Neuronal stem cell (in vitro differentiated cells): ENCODE measurements at places on chromosomes 11 and 22.

DNA sequence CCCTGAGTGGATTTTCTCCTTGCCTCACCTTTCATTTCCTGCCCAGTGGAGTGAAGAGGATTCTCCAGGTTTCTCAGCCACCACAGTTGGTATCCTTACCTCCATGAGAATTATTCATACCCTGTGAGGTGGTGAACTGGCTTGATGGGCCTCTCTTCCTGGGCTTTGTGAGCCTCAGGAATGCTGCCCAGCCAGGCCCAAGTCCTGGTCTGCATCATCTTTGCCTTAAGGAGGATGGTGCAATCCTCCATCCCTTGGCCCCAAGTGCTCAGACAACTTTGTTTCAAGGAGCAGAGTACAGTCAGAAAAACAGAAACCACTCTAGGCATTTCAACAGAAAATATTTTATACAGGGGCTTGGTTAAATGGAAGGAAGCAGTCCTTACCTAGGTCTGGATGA, 114.2 kb upstream of the CADM1 start:
- H3K27ac ChIP-seq: no peak overlapping the region
- no peak for DNase-seq
- H3K27me3 ChIP-seq: no peaks in the 10 kb centered on the region
- H3K4me1 ChIP-seq: peaks cover 6% of the 10 kb centered on the region
- no peak overlapping the region for H3K4me3 ChIP-seq

DNA sequence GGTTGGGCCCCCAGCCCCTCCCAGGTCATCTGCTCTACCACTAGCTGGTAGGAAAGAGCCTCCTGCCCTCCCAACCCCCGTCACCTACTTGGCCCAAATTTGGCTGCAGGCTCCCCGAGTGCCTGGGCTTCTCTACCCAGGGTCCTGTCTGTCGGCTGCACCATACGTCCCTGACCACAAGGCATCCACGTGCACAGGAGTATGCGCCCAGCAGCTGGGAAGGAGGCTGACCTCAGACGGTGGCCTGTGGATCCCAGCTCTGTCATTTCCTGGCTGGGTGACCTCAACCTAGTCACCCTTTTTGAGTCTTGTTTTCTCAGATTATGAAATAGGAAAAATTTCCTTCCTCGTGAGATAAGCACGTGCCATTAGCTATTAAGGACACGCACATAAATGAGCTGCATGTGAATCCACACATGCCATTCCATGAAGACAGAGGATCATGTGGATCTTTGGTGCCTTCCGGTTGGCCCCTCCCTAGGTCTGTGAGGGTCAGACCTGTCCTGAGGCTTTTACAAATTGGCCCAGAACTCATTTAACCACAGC, 13.7 kb downstream of the CYB561A3 start:
- no peaks in the 10 kb centered on the region for H3K27me3 ChIP-seq
- no peaks in the 10 kb centered on the region for H3K4me1 ChIP-seq
- H3K4me3 ChIP-seq: no peak overlapping the region

DNA sequence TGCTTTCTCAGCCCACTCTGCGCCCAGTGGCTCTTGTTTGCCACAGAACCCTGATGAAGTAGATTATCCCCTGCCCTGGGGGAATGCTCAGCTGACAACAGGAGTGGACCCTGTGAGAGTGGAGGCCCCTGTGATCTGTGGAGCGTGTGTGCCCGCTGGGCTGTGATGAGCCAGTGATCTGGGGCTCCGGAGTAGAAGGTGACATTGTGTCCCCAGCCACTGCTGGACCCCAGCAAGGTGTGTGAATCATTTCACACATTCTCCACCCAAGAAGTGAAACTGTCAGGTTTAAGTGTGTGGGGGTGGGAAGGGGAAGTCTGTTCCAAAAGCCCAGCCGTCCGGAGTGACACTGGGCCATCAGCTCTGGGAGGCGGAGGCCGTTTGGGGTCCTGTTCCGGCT, 33.1 kb upstream of the GRAMD4 start:
- no peak for DNase-seq
- H3K36me3 ChIP-seq: no peaks in the 10 kb centered on the region
- no peaks in the 10 kb centered on the region for H3K27me3 ChIP-seq
- H3K4me3 ChIP-seq: no peak overlapping the region
- H3K27ac ChIP-seq: no peak overlapping the region

GRCh38 chr11:83684071-83684470, 397.9 kb upstream of the CCDC90B start:
- peaks cover 20% of the 10 kb centered on the region for H3K4me1 ChIP-seq
- H3K27me3 ChIP-seq: no peaks in the 10 kb centered on the region

DNA sequence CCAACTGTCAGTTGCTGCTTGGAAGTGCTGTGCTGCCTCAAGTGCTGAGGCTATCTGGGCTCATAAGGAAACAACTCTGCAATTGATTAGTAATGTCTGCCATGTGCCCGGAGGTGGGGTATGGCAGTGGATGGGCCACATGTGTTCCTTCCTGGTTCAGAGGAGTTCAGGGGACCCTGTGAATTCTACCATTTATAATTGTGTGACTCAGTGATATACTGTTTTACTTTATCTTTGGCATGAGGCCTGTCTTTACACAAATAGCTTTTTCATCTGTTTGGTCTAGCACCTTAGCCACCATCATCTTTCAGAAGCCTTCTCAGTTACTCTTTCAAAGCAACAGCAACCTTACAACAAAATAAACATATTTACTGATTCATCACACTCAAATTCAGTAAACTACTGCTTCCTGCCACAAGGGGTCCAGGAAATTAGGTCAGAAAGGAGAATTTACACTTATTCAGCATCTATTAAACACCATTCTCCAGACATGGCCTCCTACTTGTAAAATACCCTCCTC, 20.9 kb downstream of the DKK3 start:
- no peak overlapping the region for H3K4me3 ChIP-seq
- no peaks in the 10 kb centered on the region for H3K4me1 ChIP-seq
- no peaks in the 10 kb centered on the region for H3K27me3 ChIP-seq
- no peak for DNase-seq

DNA sequence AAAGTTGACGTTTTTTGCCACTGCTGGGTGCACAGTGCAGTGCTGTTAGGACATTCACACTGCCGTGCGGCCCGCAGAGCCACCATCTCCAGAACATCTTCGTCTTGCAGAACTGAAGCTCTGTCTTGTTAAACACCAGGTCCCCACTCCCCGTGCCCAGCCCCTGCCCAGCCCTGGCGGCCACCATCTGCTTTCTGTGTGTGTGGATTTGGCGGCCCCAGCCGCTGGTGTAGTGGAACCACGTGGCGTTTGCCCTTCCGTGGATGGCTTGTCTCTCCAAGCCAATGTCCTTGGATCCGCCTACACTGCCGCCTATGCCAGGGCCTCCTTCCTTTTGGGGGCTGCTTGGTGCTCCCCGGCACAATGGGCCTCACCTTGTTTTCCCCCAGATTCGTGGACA, 8.2 kb upstream of the MUC5AC start:
- DNase-seq: no peak
- H3K4me1 ChIP-seq: no peaks in the 10 kb centered on the region
- no peaks in the 10 kb centered on the region for H3K36me3 ChIP-seq
- no peak overlapping the region for H3K27ac ChIP-seq

GRCh38 chr11:11261629-11262028, 91.4 kb downstream of the CSNK2A3 start:
- no peaks in the 10 kb centered on the region for H3K4me1 ChIP-seq
- no peaks in the 10 kb centered on the region for H3K36me3 ChIP-seq
- H3K27me3 ChIP-seq: no peaks in the 10 kb centered on the region
- no peak for DNase-seq
- H3K27ac ChIP-seq: no peak overlapping the region
- no peak overlapping the region for H3K4me3 ChIP-seq

DNA sequence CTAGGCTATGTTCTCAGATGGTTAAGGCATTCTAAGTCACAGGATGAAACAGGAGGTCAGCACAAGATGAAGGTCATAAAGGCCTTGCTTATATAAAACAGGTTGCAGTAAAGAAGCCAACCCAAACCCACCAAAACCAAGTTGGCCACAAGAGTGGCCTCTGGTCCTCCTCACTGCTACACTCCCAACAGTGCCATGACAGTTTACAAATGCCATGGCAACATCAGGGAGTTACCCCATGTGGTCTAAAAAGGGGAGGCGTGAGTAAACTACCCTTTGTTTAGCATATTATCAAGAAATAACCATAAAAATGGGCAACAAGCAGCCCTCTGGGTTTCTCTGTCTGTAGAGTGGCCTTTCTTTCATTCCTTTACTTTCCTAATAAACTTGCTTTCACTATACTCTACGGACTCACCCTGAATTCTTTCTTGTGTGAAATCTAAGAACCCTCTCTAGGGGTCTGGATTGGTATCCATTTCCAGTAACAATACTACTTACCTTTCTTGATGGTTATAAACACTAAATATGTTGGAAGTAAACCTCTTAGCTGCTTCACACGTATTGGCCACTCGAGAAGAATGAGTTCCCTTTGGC, 1237.9 kb downstream of the FAM181B start:
- H3K4me3 ChIP-seq: no peak overlapping the region
- H3K36me3 ChIP-seq: no peaks in the 10 kb centered on the region
- H3K27me3 ChIP-seq: no peaks in the 10 kb centered on the region
- DNase-seq: no peak
- no peak overlapping the region for H3K27ac ChIP-seq

- no peak overlapping the region for H3K4me3 ChIP-seq
- no peak for DNase-seq
- H3K27me3 ChIP-seq: peaks cover 6% of the 10 kb centered on the region
- H3K36me3 ChIP-seq: no peaks in the 10 kb centered on the region
- H3K27ac ChIP-seq: no peak overlapping the region
- no peaks in the 10 kb centered on the region for H3K4me1 ChIP-seq
Observed at GRCh38 chr11:46198245-46199240, 77.3 kb upstream of the PHF21A start.

GRCh38 chr11:121281698-121282097, 10.9 kb upstream of the SC5D start:
- no peaks in the 10 kb centered on the region for H3K36me3 ChIP-seq
- DNase-seq: no peak
- H3K27ac ChIP-seq: no peak overlapping the region
- no peak overlapping the region for H3K4me3 ChIP-seq
- no peaks in the 10 kb centered on the region for H3K27me3 ChIP-seq

DNA sequence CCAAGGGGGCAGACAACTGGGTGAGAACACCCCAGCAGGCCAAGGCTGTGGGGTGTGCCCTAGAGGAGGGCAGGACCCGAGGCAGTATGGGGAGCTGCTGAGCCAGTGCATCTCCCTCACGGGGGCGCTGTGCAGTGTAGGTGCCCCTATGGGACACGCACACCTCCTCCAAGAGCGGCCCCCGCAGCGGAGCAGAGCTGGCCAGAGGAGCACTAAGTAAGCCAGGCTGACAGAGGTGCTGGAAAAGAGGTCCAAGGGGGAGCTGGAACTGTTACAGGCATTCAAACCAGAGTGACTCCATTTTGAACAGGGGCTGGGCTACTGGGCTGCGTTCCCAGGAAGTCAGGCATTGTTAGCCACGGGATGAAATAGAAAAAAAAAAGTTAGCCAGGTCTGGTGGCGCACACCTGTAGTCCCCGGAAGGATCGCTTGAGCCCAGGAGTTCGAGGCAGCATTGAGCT, 41.8 kb downstream of the TST start:
- no peaks in the 10 kb centered on the region for H3K36me3 ChIP-seq
- no peaks in the 10 kb centered on the region for H3K27me3 ChIP-seq
- DNase-seq: peak; percentile 40
- H3K27ac ChIP-seq: no peak overlapping the region
- H3K4me1 ChIP-seq: no peaks in the 10 kb centered on the region

DNA sequence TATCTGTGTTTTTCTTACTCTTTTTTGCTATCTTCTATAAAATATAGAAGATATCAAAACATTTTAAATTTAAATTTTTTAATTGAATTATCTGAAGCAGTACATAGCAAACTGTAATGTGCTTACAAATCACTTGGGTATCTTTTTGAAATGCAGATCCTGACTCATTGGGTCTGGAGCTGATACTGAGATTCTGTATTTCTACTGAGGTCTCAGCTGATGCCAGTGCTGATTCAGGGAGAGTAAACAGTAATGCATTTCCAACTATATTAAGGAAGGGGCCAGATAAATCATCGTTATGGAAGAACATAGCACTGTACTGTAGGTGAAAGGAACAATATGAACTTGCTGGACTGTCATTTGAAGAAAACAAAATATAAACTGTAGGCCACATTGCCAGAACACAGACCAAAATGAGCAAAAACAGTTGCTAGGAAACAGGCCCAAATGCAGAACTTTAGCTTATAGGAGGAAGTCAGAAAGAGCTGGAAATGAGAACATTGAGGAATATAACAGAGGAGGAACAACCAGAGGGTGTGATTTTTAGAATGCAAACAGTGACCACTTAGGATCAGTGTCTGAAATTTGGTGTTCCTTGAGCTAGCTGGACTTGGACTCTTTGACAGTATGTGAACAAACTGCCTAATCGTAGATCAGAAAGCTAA, 3.3 kb downstream of the ARL14EP start:
- no peak overlapping the region for H3K27ac ChIP-seq
- H3K4me3 ChIP-seq: no peak overlapping the region
- DNase-seq: no peak
- no peaks in the 10 kb centered on the region for H3K27me3 ChIP-seq

DNA sequence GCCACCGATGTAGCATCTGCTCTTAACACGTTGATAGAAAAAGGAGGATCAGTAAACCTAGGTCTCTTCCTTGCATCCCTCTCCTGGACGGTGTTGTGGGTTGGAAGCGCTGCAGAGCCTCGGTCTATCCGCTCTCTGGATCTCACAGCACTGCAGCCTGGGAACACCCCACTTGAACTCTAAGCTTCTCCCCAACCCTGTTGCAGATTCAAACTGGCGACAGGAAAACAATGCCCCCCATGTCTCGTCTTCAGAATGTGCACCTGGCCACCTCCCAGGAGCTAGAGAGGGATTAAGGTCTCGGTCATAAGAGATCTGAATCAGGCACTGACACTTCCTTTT, 454 bp downstream of the TMEM218 start:
- H3K4me3 ChIP-seq: peak overlapping the region; percentile 59
- H3K36me3 ChIP-seq: peaks cover 8% of the 10 kb centered on the region
- no peaks in the 10 kb centered on the region for H3K27me3 ChIP-seq
- DNase-seq: no peak

DNA sequence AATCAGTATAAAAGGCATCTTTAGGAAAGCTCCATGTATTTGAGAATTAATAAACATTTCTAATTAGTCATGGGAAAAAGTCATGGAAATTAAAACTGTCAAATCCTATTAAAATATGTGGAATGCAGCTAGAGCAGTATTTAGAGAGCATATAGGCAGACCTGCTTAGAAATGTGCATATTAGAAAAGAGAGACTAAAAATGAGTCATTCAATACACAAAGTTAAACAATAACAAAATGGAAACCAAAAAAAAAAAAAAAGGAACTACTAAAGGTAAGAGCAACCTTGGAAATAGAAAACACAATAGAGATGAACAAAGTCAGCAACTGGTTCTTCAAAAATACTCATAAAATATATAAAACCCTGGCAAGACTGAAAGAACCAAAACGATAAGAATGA, 59.7 kb upstream of the RASSF10 start:
- DNase-seq: no peak
- H3K4me3 ChIP-seq: no peak overlapping the region
- H3K27me3 ChIP-seq: no peaks in the 10 kb centered on the region

GRCh38 chr11:35953081-35953760, 9.4 kb downstream of the LDLRAD3 start:
- no peak overlapping the region for H3K27ac ChIP-seq
- DNase-seq: no peak
- no peak overlapping the region for H3K4me3 ChIP-seq
- H3K27me3 ChIP-seq: no peaks in the 10 kb centered on the region
